Activated CD4-positive, alpha-beta T cell treated with anti-CD3 and anti-CD28 coated beads, Interleukin-2, amount 50 U/mL, for 1 hour (primary cell): ENCODE measurements at places on chromosomes 16 and 17.

DNA sequence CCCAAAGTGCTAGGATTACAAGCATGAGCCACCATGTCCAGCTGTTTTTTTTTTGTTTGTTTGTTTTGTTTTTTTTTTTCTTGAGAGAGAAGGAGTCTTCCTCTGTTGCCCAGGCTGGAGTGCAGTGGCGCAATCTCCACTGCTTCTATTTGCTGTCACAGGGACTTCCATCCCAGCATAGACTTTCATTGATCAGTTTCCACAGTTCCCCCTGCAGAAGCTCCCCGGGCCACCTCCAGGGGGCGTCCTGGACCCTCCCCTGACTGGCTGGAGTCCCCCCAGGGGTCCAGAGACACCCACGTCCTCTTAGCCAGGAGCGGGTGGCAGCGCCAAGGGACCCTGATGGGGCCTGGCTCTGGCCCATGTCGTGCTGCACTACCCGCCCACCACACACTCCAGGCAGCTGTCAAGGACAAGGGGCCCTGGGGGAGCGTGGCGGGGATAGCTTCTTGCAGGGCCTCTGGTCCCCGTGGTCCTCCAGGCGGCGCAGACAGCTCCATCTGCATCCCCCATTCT is 3.1 kb upstream of the NPW start:
- DNase-seq, result no peak

- no peak for DNase-seq
Observed at GRCh38 chr16:49698453-49698815, 157.5 kb downstream of the ZNF423 start.

DNA sequence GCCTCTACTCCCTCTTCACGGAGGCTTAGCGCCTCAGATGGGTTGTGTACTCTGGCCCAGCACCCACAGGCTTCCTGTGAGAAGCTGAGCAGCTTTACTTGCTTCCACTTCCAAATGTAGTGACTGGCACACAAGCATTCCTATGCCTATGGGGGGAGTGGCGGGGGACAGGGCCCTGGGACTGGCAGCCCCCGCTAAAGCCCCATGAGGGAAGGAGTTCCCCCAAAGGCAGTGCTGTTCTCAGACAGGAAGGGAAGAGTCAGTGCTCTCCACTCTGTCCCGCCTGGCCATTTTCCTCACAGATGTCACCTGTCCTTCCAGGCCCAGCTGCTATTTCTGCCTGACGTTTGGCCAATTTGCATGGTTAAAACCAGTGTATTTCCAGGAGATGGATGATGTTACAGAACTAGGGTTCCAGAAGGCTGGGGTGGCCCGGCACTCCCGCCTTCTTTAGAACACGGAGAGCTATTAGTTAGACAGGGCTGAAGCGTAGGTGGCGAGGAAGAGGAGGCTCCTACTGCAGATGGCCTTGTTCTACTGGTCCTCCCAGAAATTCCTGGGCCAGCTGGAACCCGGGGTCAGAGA is 83.9 kb upstream of the FBXO47 start:
- DNase-seq, result no peak

GRCh38 chr17:32276171-32276601 is 10.6 kb downstream of the RHBDL3 start:
- DNase-seq, result no peak

GRCh38 chr17:66636111-66636510 is 198.8 kb upstream of the CACNG5 start:
- no peak for DNase-seq

- no peak for DNase-seq
Observed at GRCh38 chr16:82344157-82344556, 174.1 kb upstream of the MPHOSPH6 start.

GRCh38 chr17:38687286-38687685 is 12.5 kb upstream of the EPOP start:
- no peak for DNase-seq

- DNase-seq, result no peak
Observed at GRCh38 chr17:50462446-50462845, 6.2 kb downstream of the CHAD start.

GRCh38 chr16:28064706-28065249 is 1.3 kb upstream of the GSG1L start:
- no peak for DNase-seq

DNA sequence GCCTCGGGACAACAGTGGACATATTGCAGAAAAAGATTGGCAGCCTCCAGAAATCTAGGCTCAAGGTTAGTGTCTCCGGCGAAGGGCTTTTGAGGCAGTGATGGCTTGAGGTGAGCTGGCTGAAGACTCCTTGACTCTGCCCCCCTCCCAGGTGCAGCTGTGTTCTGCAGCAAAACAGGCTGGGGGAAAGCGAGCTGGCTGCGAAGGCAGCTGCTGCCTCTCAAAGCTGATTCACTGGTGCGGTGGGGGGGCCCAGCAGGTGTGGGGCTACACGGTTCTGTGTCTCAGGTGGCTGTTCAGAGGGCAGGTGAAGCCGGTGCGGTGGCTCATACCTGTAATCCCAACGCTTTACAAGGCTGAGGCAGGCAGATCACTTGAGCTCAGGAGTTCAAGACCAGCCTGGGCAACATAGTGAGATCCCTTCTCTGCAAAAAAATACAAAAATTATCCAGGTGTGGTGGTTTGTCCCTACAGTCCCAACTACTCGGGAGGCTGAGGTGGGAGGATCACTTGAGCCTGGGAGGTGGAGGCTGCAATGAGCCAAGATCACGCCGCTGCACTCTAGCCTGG is 22.9 kb downstream of the C16orf96 start:
- DNase-seq, result no peak
